CD4-positive, alpha-beta T cell treated with Interleukin-12 subunit alpha and Interleukin-12 subunit beta, for 1 hour (primary cell): ENCODE measurements at places on chromosomes 5 and 9.

DNA sequence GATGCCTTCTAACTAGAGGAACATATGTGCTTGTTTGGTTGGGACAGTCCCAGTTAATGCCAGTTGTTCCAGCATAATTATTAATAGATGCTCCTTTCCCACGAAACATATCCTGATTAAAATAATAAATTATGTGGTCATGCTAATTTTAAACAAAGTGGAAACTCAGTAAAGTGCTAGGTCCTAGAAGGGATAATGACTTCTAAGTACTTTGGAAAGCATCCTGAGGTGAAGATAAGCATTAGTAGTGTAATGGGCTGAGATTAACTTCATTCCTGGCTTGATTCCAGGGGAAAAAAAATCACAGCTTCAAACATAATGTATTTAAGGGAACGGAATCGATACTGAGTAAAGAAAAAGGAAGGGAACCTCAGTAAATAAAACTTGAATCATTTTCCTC is 213.7 kb upstream of the SNX2 start:
- DNase-seq, result no peak

DNA sequence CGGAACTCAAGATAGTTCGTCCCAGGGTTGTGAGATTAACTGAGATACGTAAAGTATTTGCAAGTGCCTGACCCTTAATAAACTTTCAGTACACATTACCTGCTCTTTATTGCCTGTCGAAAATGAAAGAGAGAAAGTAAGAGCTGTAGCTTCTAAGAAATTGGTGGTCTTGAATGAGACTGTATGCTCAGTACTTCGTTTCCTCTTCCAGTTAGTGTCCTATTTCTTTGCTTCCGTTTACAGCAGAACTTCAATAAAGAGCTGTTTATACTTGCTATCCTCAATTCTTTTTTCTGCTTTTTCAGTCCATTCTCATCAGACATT is 534 bp downstream of the SRFBP1 start:
- no peak for DNase-seq

- DNase-seq, result no peak
These were observed 343.9 kb downstream of the NFIB start for GRCh38 chr9:13970018-13970417.

DNA sequence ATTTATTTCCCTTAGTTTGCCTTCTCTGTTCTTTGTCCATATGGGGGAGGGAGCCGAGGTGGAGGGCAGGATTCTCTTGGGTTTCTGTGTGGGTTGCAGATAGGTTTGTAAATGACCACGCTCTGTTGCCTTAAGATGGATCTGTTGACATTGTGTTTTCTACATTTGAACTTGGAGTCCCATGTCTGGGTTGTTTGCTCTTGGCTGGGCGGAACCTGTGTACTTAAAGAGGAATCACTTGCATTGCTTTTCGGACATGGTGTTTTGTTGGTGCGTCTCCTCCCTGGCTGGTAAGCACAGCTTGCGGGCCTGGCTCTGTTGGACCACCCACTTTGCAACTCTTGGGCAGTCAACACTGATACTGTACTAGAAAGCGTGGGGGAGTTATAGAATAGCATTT is 45.9 kb downstream of the EHMT1 start:
- no peak for DNase-seq

DNA sequence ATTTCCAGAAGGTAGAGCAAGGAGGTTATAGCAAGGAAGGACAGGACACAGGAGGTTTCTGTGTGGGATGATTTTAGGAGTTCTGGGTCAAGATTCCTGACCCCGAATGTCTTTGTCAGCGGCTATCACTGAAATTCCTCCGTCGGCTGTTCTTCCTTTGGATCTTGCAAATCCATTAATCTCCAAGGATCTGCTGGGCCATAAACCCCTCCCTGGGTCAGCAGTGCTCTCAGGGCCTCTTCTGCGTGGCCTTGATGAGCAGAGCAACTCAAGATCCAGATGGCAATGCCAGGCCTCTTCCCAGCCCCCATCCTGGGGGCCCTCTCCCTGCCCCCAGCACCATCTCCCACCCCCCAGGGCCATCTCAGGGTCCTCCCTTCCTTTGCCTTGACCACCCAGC is 16.3 kb upstream of the COL27A1 start:
- DNase-seq, result no peak

GRCh38 chr5:22411554-22412349 is 441.4 kb downstream of the CDH12 start:
- DNase-seq, result no peak

DNA sequence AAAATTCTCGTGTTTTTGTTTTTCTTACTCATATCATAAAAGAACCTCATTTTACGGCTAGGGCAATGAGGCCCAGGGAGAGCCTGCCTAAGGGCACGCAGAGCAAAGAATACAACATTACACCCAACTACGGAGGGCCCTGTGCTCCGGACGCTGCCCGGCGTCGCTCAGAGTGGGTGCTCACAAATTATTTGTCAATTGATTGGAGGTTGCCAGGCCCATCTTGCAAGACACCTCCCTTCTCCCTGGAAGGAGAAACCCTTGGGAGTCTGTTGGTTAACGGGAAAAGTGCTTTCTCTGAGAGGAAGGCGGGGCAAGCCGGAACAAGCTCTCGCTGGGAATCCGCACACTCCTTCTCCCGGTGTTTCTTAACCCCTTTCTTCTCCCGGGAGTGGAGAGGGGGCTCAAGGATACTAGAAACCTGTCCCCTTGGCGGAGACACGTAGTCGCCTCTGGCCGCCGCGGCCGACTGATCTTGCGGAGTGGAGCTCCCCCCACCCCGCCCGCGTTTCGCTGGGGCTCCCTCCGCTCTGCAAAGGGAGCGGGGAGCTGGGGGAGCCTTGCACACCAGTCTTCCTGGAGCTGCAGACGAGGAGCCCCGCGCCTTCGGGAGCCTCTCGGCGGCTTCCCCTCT is 599.3 kb upstream of the SGCD start:
- no peak for DNase-seq

DNA sequence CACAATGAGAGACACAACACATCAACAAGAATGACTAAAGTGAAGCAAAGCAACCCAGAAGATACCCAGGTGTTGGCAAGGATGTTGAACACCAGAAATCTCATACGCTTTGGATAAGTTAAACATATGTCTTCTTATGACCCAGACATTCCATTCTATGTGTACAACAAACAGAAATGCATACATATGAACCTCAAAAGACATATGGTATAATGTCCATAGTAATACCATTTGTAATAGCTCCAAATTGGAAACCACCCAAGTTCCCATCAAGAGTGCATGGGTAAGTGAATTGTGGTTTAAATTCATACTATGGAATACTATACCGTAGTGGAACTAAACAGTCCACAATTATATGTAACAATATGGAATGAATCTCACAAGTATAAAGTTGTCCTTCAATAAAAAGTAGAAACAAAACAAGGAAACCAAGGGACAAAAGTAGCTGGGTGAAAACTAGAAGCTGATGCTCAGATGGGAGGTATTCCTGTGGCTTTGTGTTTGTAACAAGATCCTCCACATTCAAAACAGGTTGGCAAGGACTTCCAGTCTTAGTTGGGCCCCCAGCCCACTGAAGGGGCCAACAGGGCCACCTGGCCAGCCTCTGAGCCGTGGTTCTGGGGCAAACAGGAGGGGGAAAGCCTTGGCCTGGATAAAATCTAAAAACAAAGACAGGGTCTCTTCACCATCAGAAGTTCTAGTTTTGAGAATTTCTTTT is 171.8 kb upstream of the PITX1 start:
- no peak for DNase-seq

DNA sequence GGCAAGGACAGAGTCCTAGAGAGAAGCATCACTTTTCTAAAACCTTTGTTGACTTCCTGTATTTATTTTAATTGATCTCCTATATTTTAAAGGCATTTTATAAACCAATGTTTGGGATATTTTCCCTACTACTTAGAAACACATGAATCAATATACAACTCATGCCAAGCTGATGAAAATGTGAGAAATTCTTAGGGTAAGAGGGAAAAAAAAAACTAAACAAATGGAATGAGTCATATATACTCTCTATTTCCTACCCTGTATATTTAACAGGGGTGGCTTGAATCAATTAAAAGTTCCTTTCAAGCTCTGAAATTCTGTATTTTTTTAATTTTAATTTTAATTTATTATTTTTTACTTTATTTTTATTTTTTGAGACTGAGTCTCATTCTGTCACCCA is 19.6 kb downstream of the BAAT start:
- DNase-seq, result no peak

- no peak for DNase-seq
These were observed 284.5 kb upstream of the VLDLR start for GRCh38 chr9:2337131-2337530.

- peak; percentile 57 for DNase-seq
These were observed 16.2 kb downstream of the PRRC2B start for GRCh38 chr9:131410044-131410491.

DNA sequence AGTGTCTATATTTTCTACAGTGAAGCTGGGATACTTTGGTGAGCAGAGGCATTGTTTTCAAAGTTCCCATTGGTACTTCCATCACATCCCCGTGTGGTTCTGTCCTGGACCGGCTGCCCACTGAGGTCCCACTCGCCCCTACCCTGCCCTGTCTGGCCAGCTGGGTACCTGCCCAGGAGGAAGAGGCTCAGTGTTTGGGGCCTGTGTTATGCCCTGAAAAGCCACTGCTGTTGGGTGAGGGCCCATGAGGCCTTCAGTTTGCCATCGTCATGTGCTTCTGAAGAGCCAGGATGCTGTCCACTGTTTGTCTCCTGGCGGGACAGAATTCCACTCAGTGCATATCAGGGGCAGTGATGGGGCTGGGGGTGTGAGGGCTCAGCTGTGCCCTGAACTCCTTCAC is 2.6 kb upstream of the CEP72 start:
- DNase-seq, result no peak

GRCh38 chr9:117411547-117411946 is 3.3 kb downstream of the ASTN2 start:
- no peak for DNase-seq

DNA sequence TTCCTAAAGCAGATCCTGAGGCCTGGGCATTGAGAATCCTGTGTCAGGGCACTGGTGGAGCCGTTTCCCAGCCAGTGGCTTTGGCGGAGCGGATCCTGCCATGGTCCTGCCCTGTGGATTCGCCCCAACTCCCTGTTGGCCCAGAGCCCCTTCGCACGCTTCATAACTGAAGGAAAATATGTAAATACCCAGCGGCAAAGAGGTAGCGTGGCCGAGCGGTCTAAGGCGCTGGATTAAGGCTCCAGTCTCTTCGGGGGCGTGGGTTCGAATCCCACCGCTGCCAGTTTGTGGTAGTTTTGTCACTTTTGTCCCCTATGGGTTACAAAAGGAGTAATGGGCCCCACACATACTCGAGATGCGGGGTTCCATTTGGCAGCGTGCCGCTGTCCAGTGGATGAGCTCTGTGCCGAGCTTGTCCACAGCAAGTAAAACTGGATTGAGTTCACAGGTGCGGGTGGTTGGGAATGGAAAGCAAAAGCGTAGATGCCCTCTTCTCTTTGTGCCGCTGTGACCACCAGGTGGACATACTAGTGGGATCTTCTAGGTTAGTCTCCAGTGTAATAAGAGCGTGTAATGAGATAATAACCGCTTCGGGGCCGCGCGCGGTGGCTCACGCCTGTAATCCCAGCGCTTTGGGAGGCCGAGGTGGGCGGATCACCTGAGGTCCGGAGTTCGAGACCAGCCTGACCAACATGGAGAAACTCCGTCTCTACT is 17.3 kb downstream of the TRIM7 start:
- peak; percentile 61 for DNase-seq

DNA sequence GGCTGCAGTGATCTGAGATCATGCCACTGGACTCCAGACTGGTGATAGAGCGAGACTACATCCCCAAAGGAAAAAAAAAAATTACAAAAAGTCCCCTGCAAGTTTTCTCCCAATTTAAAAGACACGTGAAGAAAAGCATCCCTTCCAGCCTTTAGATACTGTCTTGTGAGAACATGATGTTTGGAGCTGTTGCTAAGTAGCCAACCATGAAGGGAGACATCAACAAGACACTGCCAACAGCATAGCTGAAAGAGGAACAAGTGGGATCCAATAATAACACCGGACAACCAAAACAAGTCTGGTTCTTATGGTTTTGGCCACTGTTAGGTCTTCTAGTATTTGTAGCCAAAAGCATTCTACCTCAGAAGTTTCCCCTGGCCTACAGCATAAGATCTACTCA is 118.9 kb upstream of the CCDC180 start:
- no peak for DNase-seq

DNA sequence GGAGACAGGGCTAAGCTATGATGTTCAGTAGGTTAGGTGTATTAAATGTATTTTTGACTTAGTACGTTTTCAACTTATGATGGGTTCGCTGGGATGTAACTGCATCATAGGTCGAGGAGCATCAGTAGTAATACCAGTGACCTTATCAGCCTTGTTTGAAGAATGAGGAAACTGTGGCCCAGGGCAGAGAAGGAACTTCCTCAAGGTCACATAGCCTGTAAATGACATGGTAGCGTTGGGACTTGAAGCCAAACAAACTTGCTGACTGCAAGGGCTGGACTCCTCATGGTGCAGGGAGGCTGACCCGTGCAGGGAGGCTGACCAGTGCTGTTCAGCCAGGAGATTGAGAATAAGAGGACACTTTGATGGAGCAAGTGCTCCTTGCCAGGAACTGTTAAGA is 21.3 kb upstream of the PTPN3 start:
- DNase-seq, result no peak

DNA sequence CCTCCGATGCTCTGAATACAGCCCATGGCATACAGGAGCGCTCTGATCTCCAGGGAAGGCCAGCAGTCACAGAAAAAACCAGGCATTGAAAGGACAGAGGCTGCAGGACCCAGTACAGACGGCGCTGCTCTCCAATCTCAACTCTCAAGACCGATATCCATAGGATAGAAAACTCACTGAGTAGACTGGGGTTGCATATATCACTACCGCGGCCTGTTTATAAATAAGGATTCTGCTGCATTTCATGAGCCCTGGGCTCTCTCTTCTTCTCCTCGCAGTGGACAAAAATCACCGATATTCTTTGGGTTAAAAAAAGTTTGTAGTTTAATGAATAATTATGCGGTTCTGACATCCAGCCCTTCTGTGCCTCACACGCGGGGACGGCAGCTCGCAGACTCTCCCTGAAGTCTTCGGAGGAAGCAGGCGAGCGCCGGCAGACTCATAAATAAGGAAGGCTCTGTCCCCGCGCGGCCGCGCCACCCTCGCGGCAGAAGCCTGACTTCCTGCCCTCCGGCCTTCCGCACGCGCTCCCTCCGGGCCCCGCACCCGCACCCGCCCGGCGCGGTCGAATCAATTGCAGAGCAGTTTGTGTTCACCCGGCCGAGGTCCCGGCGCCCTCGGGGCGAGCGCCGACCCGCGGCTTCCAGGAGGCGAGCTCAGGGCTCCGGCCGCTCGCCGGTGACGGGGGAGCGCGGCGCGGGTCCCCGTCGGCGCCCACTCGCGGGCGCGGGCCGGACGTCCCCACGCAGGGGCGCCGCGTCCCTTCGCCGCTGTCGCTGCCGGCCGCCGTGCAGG is at the start of gene FAM78A:
FAM78A (minus strand) TSS at position 417 of the 795 bp plus-strand sequence; CDS start at position 86, 331 bp downstream.
- DNase-seq, result peak; percentile 42

GRCh38 chr5:67118050-67118620 is 78.5 kb downstream of the CD180 start:
- DNase-seq, result no peak

- DNase-seq, result no peak
These were observed 75.7 kb upstream of the SMARCA2 start for GRCh38 chr9:1939466-1939865.

DNA sequence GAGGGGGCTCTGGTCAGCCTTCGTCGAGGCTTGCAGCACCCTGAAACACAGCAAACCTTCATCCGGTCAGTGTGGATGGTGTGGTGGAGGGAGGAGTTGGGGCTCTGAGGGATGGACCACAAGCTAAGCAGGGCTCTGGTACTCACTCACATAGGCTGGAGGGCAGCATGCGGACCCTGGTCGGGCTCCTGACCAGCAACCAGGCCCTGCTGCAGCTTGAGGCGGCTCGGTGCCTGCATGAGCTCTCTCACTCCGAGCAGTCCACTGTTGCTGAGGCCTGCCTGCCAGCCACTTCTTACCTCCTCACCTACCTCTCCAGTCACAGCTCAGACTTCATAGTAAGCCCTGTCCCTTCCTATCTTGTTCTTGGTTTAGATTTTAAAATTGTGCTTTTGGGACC is 2.5 kb downstream of the TMCO6 start:
- DNase-seq, result no peak
